ENCODE measurements at places on chromosomes 5 and 9.
A peak's percentile ranks its signal among the peaks of the same experiment; 100 is the strongest.

- DNase-seq, result no peak
Observed at GRCh38 chr9:16817514-16817913, 53.0 kb downstream of the BNC2 start.

- DNase-seq, result no peak
Observed at GRCh38 chr9:91740701-91741100, 209.3 kb downstream of the ROR2 start.

DNA sequence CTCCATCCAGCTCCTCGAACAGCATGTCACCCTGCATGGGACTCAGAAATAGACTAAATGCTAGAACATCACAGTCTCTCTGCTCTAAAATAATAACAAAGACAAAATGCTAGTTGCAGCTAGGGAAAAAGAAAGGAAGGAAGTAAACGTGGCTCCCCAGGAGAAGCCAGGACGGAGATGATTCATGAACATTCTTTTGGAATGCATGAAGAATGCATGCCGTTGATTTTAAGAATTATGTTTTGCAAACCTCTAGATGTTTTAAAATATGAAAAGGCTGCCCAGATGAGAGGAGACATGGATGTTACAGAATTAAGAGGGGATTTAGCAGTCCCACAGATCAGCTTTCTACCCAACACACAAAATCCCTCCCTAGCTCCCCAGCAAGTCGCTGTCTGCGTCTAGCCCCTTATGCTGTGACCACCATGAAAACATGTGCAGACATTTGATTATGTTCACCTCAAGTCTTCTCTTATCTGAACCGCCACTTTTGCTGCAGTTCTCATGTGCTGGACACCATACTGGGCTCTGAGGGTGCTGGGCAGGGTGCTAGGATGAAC lies 139.4 kb upstream of the LMX1B start:
- DNase-seq, result no peak

GRCh38 chr5:149147676-149148075 lies 6.4 kb downstream of the ABLIM3 start:
- DNase-seq, result no peak

DNA sequence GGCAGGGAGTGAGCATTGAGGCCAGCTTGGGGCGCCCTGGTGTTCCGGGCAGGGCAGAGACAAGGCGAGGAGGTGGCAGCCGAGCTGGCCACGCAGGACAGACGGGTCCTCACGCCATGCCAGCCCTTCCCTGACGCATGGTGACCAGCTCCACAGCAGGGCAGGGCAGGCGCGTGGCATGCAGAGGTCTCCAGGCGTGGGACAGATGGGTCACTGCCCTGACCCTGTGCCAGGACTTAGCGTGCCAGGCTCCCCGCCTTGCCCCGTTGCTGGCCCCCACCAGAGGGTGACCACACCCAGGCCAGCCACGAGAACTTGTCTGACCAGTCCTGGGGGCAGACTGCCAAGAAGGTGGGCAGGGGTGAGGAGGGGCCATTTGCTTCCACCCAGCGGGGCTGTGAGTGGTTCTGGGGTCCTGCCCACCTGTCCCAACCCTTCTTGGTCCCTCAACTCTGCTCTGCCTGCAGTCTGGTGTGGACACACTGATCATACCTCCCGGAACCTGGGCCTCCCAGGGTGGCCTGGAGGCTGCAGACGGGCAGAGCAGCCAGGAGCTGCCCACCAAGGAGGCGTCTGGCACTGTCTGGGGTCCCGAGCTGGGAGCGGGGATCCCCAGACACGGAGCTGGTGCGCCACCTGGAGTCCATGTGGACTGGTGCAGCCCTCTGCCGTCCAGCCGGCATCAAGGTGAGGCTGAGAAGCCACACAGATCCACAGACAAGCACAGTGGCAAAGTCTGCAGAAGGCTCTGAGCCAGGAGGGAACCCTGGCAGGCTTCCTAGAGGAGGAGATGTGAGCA lies at the start of gene RNF224:
TSS of gene RNF224 (plus strand) at position 449 of the 799 bp plus-strand sequence. CDS start 834 bp downstream, outside the sequence.
- DNase-seq, result peak; percentile 83

DNA sequence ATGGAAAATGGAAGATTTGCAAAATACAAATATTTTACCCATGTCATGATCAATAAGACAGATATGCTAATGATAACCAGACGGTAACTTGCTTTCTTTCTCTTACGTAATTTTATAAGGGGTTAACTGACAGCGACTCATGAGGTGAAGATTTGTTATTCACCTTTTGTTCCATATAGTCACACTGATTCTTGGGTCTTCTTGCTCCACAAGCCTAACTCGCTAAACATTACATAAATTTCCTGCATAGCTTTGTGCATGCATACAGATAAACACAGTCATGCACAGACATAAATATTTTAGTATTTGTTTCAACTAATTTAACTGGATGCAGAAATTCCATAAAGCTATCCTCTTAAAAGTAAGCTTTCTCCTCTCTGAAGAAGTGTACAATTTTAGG lies 225.9 kb downstream of the VPS13A start:
- DNase-seq, result no peak

GRCh38 chr9:29325894-29326293 lies 1752.6 kb upstream of the C9orf72 start:
- DNase-seq, result no peak

- no peak for DNase-seq
Observed at GRCh38 chr5:166772770-166773169, 1518.7 kb upstream of the WWC1 start.

- DNase-seq, result no peak
Observed at GRCh38 chr9:123115146-123115913, 81.9 kb downstream of the GPR21 start.

GRCh38 chr9:123365881-123366528 lies 10.0 kb downstream of the CRB2 start:
- DNase-seq, result no peak

DNA sequence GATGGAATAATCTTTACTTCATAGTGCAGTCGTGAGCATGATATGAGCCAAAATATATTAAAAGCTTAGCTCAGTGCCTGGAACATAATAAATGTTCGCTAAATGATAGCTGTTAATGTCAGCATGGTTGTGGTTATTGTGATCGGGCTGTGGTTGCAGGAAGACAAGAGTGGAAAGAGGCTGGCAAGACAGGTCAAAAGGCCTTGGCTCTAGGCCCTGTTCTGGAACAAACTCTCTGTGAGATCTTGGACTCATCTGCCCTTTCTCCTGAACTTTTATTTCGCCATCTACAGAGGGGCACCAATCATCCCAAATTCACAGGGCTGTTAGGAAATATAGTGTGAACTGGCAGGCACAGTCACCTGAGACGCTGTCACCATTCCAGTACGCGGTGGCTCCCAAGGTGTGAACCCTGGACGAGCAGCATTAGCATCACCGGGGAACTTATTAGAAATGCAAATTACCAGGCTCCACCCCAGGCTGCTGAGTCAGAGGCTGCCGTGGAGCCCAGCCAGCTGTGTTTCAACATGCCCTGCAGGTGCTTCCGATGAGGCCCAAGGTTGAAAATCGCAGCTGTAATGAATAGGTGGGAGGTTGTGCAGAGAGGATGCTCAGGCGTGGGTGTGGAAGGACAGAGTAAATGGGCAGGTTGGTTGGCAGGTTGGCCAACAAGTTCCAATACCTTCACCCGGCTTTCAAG lies 50.2 kb upstream of the SAP30L start:
- DNase-seq, result no peak

- DNase-seq, result no peak
Observed at GRCh38 chr9:135329571-135330306, 149.8 kb upstream of the PPP1R26 start.

DNA sequence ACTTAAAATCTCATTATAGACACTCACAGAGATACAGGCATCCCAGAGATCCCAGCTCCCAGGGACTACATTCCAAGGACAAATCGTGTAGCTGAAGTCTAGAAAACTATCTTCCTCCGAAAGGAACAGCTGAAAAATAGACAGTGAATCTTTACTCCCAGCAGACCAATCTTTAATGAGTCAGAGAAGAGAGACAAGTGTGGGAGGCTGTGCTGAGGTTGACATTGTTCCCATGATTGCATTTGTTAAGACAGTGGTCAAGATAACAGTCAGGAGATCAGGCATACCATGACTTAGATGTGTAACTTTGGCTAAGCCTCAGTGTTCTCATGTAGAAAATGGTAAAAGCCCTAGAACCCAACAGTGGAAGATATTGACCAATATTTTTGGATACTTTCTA lies 120.7 kb downstream of the PAPPA start:
- DNase-seq, result no peak

GRCh38 chr9:98046180-98046543 lies 10.4 kb upstream of the NANS start:
- no peak for DNase-seq

- peak; percentile 12 for DNase-seq
Observed at GRCh38 chr5:104178829-104179456, 616.4 kb upstream of the NUDT12 start.

- no peak for DNase-seq
Observed at GRCh38 chr9:112332214-112332613, 1.2 kb downstream of the PTBP3 start.

GRCh38 chr5:65329266-65329665 lies 152.5 kb downstream of the ADAMTS6 start:
- no peak for DNase-seq

- DNase-seq, result no peak
Observed at GRCh38 chr9:98347642-98348041, 92.2 kb upstream of the TBC1D2 start.

DNA sequence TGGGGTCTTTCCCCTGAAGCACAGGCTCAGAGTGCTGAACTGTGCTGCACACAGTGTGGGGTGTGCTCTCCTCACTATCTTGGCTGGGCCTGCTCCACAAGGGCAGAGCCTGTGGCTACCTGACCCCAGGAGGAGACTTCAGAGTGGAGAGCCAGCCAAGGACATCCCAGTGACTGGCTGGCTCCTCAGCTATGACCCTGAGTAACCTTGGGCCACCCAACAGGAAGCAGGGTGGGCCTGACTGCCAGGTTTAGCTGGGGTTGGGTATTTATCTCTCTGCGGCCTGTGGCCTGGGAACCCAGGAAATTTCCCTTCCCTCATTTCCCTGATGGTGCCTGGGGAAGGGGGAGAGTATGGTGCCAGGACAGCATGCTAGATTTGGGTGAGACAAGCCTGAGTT lies 2.1 kb upstream of the EEIG1 start:
- no peak for DNase-seq

All from stimulated activated CD4-positive, alpha-beta T cell treated with anti-CD3 and anti-CD28 coated beads, Interleukin-2, amount 100 ng/mL, for 24 hours (primary cell).